ENCODE measurements at places on chromosomes 3 and 15.

- no peak for DNase-seq
Observed at GRCh38 chr3:125072301-125072700, 16.5 kb upstream of the HEG1 start.

- DNase-seq: no peak
Observed at GRCh38 chr3:103134023-103134724, 699.4 kb downstream of the ZPLD1 start.

DNA sequence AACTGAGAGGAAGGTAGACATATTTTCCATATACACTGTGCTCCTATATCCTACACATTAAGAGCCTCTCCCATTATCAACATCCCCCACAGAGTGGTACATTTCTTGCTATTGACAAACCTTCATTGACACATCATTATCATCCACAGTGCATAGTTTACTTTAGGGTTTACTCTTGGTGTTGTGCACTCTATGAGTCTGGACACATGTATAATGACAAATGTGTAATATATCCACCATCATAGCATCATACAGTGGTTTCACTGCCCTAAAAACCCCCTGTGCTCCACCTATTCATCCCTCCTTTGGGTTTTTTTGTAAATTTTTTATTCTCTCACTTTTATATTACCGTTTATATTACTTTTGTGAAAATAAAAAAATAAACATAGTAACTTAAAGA lies 22.2 kb upstream of the CLDN18 start:
- DNase-seq: no peak

- no peak for DNase-seq
Observed at GRCh38 chr3:66113542-66113941, 74.8 kb upstream of the MAGI1 start.

DNA sequence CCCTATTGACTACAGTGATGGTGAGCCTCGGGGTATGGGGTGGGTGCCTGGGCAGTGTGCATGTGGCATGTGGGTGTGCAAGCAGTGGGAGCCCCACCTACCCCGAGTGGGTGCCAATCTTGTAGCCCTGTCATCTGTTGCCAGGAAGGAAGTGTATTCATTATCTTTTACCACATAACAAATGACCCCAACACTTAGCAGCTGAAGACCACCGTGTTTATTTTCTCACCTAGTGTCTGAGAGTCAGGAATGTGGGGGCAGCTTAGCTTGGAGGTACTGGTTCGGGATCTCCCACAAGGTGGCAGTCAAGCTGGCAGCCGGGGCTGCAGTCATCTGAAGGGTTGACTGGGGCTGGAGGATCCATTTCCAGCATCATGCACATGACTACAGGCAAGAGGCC lies 21.7 kb downstream of the XYLB start:
- no peak for DNase-seq

DNA sequence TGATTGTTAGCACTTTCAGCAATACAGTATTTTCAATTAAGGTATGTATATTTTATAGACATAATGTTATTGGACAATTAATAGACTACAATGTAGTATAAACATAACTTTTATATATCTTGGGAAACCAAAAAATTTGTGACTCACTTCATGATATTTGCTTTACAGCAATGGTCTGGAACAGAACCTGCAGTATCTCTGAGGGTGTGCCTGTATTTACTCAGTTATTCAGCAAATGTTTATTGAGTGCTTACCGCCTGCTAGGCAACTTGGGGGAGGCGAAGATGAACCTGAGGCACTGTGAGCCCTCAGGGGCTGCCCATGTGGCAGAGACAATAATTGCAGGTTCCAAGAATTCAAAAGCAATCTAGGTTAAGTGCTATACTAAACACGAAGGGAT lies 144.8 kb downstream of the GABRB3 start:
- no peak for DNase-seq

GRCh38 chr3:127779747-127780146 lies 42.6 kb downstream of the MGLL start:
- DNase-seq: no peak

GRCh38 chr3:114128826-114129225 lies 50.0 kb downstream of the DRD3 start:
- no peak for DNase-seq

GRCh38 chr15:101088271-101088670 lies 163.6 kb downstream of the CHSY1 start:
- no peak for DNase-seq

DNA sequence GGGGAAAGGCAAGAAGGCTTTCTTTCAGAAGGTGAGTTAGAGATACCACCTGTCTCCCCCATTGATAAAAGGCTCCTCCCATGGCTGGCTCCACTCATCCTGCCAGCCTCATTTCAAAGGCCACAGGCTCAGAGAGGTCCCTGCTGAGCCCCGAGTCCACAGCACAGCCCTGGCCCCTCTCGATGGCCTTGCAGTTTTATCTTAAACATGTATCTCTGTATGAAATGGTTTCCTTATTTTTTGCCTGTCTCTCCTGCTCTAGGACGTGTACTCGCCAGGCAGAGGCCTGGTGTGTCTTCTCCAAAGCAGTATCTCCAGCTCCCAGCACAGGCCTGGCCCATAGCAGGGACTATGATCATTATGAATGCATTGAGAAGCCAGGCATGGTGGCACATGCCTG lies 160.5 kb upstream of the NSMCE3 start:
- DNase-seq: no peak

DNA sequence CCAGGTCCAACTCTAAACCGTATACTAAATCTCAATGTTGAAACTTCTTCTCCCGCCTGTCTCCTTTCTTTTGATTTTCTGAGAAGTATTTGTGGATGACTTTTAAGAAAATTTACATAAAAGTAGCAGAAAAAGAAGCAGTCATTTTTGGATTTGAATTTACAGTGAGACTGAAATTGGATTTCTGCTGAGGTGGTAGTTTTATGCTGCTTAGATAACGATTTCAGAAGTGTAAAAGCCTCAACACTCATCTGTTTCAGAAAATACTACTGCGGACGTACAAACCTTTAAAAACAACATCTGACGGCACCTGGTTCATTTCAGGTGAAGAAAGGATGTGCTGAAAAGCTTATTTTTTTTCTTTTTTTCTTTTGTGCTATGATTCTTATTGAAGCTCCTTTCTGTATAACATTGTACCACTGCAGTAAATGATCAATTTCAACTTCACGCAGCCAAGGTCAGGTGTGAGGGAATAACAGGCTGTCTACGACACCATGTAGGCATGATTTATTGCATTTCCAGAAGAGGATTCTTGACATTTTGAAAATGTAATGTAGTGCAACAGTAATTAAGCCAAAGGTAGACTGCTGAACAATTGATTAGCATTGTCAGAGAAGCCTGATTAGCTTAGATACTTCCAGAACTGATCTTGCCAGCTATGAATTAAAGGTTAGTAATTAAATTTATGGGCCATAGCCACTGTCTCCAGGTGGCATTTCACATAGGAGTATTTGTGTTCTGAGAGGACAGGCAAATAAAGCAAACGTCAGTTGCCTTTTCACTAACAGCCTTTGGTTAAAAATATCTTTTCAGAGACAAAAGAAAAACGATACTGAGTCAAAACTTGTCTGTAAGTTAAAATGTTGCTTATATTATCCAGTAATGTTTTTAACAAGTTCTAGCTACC lies 134.6 kb upstream of the KBTBD8 start:
- no peak for DNase-seq

DNA sequence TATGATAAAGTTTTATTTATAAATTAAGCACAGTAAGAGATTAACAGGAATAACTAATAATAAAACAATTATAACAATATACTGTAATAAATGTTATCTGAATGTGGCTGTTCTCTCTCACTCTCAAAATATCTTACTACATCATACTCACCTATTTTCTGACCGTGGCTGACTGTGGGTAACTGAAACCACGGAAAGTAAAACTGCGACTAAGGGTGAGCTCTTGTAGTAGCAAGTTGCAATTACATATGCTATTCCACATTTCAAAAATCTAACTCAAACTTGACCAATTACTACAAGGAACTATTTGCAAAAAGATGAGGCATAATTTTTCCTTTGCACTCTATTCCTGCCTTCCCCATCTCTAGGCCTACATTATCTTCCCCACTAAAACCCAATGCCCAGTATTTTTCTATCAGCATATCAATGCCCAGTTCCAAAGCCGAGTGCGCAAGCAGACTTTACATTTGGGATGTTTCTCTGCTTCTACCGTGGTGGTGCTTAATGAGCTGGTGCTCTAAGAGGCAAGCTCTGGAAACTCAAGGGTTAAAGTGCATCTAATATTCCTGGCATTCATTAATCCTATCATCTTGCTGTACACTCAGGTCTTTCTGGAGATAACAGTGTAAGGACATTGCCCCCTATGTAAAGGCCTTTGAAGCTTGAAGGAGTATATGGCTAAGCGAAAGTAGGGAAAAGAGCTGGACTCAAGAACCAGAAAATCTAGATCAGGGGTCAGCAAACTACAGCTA lies 6.7 kb downstream of the PCYT1A start:
- no peak for DNase-seq

DNA sequence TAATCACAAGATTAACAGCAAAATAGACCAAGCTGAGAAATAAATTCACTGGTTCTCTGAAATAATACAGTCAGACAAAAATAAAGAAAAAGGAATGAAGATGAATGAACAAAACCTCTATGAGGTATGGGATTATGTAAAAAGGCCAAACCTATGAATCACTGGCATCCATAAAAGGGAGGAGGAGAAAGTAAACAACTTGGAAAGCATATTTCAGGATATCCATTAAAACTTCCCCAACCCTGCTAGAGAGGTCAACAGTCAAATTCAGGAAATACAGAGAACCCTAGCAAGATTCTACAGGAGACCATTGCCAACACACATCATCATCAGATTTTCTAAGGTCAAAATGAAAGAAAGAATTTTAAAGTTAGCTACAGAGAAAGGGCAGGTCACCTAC lies 649.7 kb upstream of the CBLB start:
- peak; percentile 26 for DNase-seq
